Stimulated activated CD4-positive, alpha-beta T cell treated with anti-CD3 and anti-CD28 coated beads, Interleukin-4, amount 100 ng/mL, for 1 hour (primary cell): ENCODE measurements at places on chromosomes 12 and 14.

DNA sequence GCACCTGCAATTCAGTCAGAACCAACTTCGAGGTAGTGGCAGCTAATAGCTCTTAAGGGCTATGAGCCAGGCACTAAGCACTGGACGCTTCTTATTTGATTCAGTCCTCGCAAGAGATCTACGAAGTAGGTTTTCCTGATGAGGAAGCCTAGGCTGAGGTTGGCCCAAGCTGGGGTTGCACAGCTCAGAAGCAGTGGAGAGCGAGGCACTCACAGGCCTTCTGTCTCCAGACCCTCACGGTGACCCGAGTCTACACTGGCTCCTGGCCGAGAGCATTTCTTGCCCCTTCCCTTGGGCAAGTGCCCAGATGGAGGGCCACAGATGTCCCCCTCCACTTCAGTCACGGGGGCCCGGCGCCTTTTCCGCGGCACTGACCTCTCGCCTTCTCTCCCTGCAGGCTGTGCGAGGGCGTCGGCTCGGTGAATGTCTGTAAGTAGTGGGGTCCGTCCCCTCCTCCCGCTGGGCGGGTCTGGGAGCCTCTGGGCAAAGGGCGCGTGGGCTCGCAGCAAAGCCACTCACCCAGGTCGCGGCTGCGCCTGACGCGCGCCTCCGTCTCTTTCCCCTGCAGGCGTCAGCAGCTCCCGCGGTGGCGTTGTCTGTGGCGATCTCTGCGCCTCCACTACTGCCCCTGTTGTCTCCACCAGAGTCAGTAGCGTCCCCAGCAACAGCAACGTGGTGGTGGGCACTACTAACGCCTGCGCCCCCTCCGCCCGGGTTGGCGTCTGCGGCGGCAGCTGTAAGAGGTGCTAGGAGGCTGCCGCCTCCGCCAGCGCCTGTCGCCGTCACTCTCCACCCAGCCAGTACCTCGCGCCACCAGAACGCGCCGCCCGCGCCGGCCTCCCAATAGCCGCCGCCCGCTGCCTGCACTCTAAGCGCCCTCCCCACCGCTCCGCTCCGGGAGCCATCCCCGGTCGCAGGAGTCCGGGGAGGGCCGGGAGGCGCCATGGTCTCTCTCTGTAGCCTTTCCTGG lies 13.1 kb downstream of the KRT83 start:
- DNase-seq = peak; percentile 32

DNA sequence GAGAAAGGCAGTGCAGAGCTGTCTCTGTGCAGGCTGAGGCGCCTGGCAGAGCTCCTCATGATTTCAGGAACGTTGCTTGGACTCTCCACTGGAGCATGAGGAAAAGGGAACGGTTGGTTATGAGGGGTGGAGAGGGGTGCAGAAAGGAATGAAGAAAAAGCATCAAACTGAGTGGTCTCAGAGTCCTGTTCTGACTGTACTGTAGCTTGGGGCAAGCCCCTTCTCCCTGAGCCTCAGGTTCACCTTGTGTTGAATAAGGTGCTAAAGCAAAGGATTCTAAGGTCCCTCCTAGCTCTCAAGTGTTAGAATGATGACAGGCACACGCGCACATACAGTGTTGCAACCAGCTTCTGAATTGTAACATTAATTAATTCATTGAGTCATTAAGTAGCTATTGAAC lies 125.2 kb upstream of the PARP11 start:
- DNase-seq = no peak

GRCh38 chr14:77151918-77152588 lies 10.5 kb upstream of the ZDHHC22 start:
- no peak for DNase-seq

DNA sequence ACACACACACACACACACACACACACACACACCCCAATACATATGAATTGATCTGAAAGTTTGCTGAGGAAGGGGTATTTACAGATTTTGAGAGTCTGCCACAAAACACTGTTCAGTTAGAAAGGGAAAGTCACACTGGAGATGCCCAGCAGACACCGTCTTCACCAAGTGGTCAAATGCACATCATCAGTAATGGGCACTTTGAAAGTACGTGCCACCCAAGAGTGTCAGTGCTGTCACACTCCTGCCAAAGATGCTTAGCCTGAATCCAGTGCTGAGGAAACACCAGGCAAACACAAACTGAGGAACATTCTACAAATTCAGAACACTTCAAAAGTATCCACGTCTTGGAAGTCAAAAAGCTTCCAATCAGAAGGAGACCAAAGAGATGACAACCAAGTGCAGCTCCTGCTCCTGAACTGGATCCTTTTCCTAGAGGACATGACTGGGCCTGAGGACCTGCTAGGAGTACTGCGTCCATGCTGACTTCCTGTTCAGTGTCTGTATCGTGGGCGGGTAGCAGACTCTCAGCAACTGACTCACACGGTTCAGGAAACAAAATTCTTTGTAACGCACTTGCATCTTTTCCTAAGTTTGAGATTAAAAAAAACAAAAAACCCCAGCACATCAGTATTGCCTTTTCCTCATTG lies 18.6 kb downstream of the PSMC1 start:
- peak; percentile 33 for DNase-seq

- DNase-seq = no peak
These were observed 532 bp upstream of the PRKD1 start for GRCh38 chr14:29928117-29928640.

- DNase-seq = no peak
These were observed 15.4 kb downstream of the RIMBP2 start for GRCh38 chr12:130700492-130701401.

DNA sequence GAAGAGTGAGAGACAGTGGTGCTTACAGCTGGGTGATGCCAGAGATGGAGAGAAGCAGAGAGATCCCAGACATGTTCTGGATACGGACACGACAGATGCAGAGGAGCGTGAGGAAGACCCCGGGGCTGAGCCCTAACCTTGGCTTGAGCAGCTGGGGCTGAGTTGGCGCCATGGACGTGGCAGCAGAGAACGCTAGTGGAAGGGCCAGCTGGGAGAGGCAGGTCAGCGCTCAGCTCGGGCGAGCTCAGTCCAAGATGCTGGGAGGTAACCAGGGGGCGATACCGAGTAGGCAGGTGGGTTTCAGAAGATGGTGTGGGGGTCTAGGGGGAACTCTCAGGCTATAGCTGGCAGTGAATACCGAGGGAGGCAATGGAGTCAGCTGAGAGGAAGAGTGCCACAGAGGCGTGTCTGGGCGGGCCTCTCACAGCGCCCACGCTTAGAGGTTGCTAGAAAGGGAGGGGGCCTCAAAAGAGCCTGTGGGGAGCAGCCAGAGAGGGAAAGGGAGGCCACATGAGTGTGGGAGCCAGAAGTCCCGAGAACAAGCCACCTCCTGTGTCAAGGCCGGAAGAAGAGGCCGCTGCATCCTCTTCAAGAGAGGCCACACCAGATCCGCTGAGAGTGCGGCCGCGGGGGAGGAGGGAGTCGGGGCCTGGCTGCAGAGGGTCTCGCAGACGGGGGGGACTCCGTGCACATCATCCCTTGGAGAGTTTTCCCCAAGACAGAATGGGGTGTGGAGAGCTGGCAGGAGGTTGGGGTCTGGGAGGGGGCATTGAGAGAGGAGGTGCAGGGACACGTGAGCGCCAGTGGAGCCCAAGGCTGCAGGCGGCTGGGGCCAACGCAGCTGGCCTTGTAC lies 57.0 kb upstream of the DIO3 start:
- DNase-seq = no peak

DNA sequence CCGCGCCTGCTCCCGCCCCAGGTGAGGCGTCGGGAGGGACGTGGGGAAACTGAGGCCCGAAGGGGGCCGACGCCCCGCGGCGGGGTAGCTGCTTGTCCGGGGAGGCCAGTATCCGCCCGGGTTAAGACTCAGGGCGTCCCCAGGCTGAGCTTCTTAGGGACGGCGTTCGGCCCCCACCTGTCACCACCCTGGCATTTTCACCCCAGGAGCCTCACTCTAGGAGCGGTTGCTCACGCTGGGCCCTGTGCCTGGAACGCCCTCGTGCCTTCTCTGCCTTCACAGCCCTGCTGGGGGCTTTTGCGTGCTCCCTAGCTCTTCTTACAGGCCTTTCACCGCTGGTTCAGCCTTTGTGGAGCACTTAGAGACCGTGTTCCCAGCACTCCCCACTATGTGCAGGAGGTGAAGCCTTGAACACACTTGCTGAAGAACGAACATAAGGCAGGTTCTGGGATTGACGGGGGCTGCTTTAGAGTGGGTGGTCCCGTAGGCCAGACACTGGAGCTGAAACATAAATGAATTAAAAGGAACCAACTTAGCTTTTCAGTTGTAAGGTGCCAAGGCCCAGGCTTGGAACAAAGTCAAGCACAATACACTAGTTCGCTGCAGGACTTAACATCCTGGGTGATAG lies 601 bp downstream of the ZNF839 start:
- peak; percentile 48 for DNase-seq

DNA sequence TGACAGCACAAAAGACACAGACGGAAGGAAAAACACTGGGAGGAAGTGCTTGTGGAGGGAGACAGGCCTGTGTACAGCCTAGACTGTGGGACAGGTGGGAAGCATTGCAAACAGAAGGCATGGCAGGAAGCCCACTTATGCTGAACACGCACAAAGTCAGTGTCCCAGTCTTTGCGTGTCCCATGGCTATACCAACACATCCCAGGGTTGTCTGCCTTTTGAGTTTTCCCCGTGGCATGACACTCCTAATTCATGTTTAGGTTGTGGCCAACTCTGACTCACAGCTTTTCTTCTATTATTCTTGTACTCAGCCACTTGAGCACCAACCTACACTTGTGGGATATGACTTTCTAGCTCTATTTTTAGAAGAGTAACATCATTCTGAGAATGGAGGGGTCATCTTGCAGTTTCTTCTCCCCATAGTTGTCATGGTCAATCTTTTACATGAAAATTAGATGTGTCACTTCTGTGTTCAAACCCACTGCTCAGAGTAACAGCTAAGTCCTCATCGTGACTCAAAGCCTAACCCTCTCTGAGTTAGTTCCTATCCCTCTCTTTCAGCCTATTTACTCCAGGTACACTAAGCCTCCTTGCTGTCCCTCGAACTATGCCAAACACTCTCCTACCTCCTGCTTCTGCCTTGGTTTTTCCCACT lies 27.5 kb upstream of the JPH4 start:
- no peak for DNase-seq

DNA sequence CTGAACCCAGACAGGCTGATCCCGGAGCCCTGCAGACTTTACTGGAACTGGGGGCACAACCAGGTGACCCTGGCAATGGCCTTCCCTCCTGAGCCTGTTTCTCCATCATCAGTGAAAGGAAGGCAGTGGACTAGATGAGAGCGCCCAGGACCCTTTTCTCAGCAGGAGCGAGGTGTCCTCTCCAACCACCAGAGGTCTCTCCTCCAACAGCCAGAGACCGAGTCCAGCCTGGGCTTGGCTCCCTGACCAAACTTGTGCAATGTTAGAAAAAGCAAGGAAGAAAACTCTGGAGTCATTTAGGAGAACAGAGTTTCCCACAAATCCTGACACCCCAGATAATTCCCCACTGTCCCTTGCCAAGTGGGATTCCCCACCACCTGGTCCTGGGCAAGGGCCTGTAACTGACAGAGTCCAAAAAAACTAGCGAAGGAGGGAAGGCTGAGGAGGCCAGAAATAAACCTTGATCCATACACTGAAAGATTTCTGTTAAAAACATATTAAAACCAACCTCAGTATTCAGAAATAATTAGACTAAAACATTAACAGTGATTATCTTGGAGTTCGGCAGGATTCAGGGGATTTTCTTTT lies 9.0 kb downstream of the RPS6KL1 start:
- DNase-seq = no peak

DNA sequence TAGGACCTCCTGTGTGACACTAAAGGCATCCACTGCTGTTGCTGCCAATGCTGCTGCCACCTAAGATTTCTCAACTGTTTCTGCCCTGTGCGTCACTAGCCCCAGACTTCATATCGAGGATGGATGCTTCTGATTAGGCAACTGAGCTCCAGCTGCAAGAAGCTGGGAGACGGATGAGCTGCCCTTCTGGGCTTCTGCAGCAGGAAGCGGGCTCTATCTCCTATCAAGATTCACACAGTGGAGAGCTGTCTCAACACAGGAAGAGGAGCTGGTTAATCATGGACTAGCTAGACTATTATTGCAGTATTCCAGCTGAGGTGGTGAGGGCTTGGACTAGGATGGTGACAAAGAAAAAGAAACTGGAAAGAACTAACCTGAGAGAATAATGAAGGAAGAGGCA lies 59.2 kb upstream of the PELI2 start:
- no peak for DNase-seq

GRCh38 chr14:75578786-75579337 lies 442 bp downstream of the FLVCR2 start:
- DNase-seq = no peak

DNA sequence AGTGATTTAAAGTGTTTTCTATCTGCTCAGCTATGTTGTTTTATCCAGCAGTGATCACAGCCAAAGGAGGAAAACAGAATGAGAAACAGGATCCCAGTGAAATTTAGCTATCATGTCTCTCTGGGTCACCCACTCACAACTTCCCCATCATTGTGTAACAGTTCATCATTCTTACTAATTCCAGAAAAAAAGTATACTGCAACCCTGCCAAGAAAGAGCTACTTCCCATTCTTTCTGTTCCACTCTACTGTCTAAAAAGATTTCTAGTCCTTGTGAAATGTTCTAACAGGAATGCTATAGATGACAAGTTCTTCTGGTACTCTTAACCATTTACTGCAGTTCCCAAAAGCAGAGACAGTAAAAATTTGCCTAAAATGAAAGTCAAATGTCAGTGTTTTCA lies 39.2 kb upstream of the CD163 start:
- no peak for DNase-seq

DNA sequence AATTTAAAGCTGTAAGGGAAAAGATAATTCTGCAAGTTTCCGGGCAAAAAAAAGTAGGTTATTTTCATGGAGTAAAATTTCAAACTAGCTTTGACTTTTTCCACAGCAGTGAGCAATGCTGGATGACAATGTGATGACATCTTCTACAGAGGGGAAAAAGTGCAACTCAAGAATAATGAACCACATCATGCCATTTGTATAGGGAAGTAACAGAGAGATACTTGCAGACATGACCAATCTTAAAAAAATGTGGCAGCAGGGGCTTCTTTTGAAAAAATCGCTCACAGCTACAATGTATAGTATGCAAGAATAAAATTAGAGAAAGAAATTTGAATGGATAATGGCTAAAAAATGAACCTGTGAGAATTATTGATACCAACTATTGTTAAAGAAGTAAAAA lies 115.5 kb downstream of the DHRS2 start:
- no peak for DNase-seq

GRCh38 chr14:32224737-32225377 lies 21.8 kb upstream of the RNU6-8 start:
- DNase-seq = no peak

DNA sequence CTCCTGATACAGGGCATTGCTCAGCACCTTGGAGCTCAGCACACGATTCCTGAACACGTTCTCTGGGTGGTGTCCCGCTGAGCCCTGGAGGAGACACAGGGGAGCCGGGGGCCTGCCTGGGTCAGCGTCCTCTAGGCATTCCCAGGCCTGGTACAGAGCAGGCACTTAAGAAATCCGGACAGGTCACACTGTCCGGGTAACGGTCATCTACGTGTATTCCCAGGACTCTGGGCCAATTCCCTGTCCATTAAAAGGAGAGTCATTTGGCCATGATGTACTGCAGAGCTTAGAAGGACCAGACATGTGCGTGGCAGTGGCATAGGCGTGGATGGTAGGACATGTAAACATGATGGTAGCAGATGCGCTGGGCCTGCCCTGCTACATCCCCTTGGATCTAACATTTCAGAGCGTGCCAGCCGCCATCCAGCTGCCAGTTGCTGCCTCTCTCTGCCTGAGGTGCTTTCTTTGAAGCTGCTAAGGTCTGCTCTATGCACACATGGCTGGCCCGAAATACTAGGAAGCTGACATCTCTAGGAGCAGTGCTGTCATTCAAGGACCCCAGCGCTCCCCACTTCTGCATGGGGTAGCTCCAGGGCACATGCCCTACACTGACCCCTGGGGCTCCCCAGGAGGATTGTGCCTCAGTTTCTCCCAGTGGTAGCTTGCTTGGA lies 273.1 kb upstream of the RTL1 start:
- no peak for DNase-seq

GRCh38 chr14:42130815-42131214 lies 524.1 kb downstream of the LRFN5 start:
- DNase-seq = no peak
